ENCODE measurements at places on chromosomes 2 and 18. TPM values are rescaled to one million over a fixed set of nuclear protein-coding genes. Genes with fewer than 3 reads are reported as not detected.
A peak's percentile ranks its signal among the peaks of the same experiment; 100 is the strongest.

Gene ANKRD30BL
- total RNA-seq: not detected

Gene SCN3A
- total RNA-seq: 1.4 TPM

Gene RGPD8
- total RNA-seq: 9.1 TPM

Gene UGT1A8
- total RNA-seq: not detected

Gene TNFRSF11A
- total RNA-seq: 0.83 TPM

Gene LTBP1
- total RNA-seq: 95.2 TPM

Gene TRIM43B
- total RNA-seq: not detected

Gene RPIA
- total RNA-seq: 12.5 TPM

Gene NEU4
- total RNA-seq: 0.83 TPM

Gene NT5DC4
- not detected for total RNA-seq

Gene GYPC
- total RNA-seq: 132 TPM

DNA sequence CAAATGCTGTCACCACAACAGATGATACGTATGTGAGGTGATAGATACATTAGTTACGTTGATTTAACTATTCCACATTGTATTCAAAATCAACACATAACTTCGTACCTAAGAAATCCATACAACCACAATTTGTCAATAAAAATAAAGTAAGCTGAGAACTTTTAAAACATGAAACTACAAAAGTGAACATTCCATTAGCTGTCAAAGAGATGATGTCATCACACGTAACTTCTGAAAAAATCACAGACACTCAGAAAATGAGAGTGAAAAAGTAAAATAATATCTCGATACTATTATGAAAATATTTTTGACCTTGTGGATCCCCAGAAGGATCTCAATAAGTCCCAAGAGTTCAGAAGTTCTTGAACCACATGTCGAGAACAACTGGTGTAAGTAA, 161.6 kb upstream of the GALNT13 start:
- no peak for DNase-seq

- no peak for DNase-seq
Observed at GRCh38 chr18:60372596-60372995, at the start of gene MC4R. Gene MC4R, minus strand, starts transcription at chr18:60372775. Its CDS starts 426 bp downstream, at chr18:60372349.

DNA sequence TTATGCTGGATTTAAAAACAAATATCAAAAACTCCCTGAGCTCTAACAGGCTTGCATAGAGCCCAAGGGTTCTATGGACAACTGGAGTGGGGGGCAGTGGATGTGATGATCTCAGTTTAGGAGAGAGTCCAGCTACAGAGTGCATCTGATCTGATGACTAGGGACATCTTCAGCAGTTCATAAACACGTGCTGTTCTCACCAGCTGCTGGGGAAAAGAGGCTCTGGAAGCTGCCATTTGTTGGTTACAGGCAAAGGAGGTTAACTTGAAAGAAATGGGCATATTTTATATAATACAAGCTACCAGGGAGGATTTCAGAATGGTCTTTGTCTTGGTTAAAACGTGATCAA, 36.0 kb upstream of the ZNF396 start:
- DNase-seq: no peak

DNA sequence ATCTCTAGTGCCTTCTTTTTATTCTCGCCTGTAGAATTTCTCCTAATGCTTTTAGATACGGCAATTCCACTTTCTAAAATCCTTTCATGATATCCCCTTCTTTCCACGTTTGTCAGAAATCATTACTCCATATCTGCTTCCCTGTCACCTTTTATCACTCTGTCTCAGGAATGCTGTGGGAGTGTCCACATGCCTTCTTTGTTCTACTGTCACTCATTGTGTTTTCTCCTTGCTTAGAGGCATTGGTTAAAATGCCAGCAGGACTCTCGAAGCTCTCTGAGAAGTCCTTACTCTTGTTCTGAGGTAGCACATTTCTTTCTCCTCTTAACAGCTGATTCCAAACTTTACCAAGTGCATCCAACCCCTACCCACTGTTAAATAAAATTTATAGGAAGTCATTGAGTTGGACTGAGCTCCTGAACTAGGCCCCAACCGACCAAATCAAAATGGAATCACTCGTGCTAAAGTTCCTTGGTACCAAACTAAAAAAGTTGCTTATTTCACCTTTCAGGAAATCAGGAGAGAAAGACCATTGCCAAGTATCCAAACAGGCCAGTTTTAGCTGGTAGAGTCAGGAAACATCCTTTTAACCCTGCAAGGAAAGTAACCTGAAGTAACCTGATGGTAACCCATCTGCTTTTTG, 10.6 kb upstream of the GALNT5 start:
- DNase-seq: no peak

DNA sequence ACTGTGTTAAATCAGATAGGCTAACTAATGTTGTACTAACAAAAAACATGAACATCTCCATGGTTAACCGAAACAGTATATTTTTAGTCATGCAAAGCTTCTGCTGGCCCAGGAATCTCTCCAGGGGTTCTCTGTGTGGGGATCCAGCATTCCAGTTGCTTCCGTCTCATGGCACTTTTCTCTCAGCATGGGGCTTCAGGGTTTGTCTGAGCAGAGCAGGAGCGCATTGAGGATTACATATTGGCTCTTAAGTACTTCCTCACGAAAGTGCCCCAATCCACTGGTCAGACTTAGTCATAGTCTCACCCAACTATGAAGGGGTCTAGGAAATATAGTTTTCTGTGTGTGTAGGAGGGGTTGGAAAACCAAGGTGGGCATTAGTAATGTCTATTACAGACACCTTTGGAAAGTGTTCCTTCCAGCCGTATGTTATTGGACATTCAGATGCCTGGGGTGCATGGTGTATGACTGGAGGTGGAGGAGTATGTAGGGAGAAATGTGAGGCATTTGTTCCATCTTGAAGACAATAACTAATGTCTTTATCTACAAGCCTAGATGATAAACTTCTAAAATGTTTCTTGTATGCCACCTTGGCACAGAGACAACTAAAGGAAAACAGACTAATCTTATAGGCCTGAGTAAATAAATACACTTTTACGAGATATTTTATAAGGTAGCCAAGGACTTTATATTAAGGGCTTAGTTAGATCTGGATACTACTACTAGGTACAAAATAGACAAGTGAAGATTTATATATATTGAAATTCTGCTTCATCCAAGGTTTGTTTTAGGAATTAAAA, 123.8 kb upstream of the ZEB2 start:
- no peak for DNase-seq

DNA sequence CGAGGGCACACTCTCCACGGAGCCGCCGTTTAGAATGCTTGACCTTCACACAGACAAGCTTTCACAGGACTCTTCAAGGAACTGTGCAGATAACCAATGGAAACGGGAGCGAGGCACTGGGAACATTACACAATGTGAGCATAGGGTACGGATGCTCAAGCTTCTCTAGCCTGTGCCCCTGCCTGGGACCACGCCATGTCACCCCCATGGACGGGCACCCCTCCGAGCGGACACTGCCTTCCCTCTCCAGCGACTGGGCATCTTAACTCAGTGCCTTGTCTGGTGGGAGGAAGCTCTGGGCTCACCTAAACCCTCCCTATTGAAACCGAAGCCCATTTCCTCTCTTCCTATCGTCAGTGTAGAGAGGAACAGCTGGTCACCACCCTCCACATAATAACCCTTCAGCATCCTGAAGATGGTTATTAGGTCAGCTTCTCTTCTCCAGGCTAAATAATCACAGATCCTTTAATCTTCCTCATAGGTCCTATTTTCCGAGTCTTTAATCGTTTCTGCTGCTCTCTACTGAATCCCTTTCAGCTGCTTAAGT, 626.7 kb downstream of the GALR1 start:
- no peak for DNase-seq

DNA sequence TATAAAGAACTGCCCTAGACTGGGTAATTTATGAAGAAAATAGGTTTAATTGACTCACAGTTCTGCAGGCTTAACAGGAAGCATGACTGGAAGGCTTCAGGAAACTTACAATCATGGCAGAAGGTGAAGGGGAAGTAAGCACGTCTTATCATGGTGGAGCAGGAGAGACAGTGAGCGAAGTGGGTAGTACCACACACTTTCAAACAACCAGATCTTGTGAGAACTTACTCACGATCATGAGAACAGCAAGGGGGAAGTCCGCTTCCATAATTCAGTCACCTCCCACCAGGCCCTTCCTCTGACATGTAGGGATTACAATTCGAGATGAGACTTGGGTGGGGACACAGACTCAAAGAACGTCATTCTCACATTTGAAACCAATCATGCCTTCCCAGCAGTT, 260.1 kb upstream of the FAM98A start:
- no peak for DNase-seq

DNA sequence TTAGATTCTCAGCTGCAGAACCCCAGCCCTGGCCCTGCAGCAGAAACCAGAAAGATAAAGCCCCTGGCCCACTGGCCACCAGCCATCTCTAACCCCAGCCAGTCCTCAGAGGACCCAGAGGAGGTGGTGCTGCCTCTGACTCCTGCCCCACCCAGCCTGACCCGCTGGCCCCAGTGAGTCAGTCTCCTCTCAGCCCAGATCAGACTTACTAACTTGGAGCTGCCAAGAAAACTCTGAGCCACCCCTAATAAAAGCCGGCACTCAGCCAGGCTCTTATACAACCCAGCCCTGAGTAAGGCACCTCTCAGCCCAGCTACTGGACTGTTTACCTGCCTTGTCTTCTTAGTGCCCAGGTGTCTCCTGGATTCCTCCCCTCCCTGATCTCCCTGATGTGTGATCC, 2.0 kb downstream of the SLC14A2 start:
- peak; percentile 76 for DNase-seq

DNA sequence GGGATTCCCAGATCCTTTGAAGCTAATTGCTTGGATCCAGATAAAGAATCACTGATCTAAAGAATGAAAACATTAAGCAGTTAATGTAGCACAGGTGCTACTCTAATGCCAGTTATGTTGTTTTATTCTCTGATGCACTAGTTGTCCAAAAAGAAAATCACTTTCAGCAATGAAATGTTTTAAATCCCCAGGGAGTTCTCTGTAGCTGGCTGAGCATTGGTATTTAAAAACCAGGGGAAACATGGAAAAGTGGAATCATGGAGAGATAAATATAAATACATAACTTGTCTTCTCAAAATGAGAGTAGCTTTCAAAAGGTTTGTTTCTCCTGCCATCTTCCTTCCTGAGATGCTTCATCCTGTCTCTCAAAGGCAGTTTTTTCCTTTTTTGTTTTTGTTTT, 37.7 kb downstream of the CD302 start:
- no peak for DNase-seq

DNA sequence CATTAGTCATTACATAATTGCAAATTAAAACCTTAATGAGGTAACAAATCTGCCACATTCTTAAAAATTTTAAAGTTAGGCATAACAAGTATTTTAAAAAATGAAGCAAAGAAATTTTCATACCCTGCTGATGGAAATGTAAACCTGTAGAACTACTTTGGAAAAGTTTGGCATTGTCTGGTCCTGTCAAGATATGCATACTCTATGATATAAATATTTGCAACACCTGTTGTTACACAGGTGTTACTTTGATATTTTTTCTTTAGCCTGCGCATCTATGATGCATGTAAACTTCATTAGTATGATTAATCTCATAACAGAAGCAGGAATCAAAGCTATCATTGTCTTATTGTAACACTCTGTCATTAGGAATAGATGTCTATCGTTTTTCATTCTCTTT, 634.3 kb downstream of the TRIB2 start:
- DNase-seq: no peak

DNA sequence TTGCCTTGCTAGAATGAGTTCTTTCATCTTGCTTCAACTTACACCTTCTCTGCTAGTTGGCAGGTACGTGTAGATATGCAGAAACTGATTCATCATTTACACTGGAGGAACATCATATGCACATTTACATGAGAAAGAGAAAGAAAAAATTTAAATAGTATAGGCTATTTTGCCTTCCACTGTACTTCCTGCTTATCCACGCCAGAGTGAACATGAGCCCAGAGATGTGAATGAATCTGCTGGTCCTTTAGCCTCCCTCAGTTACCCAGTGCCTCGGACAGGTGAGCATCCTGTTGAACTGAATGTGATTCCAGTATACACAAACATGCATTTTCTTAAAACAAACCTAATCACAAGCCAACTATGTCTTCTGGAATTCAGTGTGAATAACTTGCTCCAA, 83.6 kb downstream of the SESTD1 start:
- no peak for DNase-seq

DNA sequence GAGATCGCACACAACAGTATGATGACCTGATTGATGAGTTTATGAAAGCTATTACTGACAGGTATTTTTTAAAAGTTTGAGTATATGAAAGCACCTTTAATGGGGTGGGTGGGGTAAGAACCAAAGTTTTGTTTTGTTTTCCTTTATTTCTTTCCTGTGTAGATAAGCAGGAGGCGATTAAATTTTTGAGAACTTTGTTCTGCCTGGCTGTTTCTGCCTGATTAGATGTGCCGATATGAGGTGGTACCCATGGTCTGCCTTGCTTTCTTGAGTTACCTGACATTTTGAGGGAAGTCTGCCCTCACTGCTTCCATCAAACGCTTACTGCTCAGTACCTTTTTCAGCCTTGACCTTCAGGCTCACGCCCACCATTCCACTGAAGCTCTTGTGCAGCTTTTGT, 39.2 kb downstream of the ME2 start:
- no peak for DNase-seq

GRCh38 chr2:86563650-86564061, 413 bp upstream of the CHMP3 start:
- DNase-seq: no peak

GRCh38 chr2:151638191-151638933, 95.9 kb downstream of the NEB start:
- DNase-seq: no peak

GRCh38 chr2:3300224-3300995, 77.2 kb downstream of the EIPR1 start:
- no peak for DNase-seq

GRCh38 chr2:201127152-201127511, 11.2 kb downstream of the CFLAR start:
- no peak for DNase-seq

- no peak for DNase-seq
Observed at GRCh38 chr2:7201851-7202250, 284.6 kb downstream of the RNF144A start.

DNA sequence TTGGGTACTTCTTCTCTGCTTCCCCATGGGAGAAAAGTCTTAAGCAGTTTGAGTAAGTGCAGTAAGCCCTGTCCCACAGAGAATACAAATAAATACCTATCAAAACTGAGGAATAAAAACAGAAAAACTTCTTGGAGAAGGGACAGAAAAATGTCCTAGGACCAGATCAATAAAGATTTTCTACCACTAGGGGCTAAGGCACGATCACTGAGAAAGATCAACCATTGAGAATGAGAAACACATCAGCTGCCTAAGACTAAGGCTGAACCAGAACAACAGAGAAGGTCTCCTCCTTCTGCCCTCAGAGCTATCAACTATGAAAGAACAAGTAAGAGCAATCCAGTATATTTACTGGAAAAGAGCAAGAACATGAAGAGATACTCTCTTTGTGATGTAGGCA, 763.6 kb upstream of the LRRTM1 start:
- DNase-seq: no peak

DNA sequence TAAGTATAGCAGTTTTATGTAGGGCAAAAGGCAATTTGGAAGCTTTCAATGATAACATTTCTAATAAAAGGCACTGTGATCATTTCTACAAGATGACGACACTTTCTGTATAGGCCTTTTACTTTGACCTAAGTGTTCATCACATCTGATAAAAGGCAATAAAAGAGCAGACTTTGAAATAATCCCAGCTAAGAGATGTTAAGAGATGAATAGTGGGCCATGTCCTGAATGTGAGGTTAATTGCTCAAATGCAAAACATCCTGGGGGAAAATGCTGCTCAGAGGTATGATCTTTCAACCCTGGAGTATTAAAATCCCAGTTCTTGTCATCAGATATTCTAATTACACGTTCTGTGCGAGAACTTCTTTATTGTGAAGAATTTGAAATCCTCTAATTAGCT, 677.6 kb downstream of the SOCS6 start:
- no peak for DNase-seq

- DNase-seq: no peak
Observed at GRCh38 chr18:58892488-58892887, 27.8 kb downstream of the ZNF532 start.

GRCh38 chr2:8216397-8216796, 465.5 kb upstream of the ID2 start:
- no peak for DNase-seq

Data from heart right ventricle (tissue), 16 donors.